ENCODE measurements at places on chromosomes 11 and 22.

DNA sequence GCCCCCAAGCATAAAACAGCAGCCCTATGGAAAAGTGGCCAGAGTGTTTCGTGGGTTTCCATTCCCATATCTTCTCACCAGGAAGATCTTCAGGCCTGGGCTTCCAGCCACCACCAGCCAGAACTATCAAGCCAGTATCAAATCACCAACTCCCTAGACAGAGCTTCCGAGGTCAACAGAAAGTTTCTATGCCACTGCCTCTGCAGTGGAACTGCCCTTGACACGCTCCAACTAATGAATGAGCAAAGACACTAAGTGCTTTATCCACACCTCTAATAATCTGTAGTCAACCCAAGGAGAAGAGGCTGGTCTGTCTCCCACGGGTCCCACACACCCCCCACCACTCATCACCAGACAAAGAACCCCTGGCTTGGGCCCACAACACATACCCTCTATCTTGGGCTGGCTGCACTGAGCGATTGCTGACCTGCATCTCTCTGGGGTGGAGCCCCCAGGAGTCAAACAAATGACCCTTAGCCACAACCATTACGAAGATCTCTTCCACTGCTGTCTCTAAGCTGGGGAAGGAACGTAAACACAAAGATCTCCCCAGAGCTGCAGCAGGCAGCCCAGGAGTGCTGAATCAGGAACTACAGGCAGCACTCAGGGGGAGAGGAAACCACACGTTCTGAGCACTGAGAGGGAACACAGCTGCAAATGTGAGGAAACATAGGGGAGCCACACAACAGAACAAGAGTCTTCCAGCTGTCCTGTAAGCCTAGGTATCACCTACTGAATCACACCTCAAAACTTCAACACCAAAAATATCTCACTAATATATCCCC is 9.7 kb downstream of the OR5AN1 start:
- no peak for DNase-seq

DNA sequence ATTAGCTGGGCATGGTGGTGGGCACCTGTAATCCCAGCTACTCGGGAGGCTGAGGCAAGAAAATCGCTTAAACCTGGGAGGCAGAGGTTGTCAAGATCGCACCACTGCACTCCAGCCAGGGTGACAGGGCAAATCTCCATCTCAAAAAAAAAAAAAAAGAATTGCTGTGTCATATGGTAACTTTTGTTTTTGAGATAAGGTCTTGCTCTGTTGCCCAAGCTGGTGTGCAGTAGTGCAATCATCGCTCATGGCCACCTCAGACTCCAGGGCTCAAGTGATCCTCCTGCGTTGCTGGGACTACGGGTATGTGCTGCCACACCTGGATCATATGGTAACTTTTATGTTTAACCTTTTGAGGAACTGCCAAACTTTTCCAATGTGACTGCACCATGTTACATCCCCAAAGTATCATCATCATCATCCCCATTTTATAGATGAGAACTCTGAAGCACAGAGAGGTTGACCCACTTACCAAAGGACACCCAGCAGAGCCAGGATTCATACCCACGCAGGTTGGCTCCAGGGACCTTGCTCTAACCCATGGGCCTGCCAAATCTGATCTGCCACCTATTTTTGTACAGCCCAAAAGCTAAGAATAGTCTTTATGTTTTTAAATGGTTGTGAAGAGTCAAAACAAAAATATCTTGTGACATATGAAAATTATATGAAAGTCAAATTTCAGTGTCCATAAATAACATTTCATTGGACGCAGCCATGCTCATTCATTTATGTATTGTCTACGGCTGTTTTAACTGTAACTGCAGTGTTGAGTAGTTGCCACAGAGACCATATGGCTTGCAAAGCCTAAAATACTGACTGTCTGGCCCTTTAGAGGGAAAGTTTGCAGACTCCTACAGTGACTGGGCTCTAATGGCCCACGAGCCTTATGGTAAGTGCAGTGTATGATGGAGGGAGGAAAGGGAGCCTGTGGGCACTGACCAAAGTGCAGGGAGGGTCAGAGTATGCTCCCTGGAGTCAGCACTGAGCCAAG is 45.3 kb downstream of the GDPD5 start:
- DNase-seq, result no peak

GRCh38 chr11:114679505-114679904 is 1.2 kb downstream of the NXPE2 start:
- no peak for DNase-seq

DNA sequence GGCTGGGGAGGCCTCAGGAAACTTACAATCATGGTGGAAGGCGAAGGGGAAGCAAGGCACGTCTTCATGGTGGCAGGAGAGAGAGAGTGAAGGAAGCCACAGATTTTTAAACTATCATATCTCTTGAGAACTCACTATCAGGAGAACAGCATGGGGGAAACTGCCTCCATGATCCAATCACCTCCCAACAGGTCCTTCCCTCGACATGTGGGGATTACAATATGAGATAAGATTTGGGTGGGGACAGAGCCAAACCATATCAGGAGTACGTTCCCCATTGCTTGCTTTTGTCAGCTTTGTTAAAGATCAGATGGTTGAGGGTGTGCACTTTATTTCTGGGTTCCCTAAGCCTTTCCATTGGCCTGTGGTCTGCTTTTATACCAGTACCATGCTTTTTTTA is 53.7 kb upstream of the E2F8 start:
- no peak for DNase-seq

- DNase-seq, result peak; percentile 87
Measured at GRCh38 chr22:27407369-27407985, 394.1 kb downstream of the MN1 start.

DNA sequence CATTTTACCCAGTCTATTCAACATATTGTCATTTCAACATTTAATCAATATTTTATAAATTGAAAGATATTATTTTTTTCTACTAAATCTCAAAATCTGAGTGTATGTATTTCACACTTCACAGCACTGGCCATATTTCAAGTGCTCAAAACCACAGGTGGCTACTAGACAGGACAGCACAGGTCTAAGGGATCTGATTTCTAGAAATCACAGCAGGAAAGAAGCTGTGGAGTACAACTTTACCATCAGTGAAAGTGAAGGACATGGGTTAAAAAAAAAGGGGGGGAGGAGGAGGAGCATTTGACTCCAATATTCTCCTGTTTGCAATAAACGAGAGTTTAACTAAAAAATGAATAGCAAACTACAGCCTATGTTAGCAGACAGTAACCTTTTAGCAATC is 4.5 kb downstream of the PRDM10 start:
- DNase-seq, result no peak

DNA sequence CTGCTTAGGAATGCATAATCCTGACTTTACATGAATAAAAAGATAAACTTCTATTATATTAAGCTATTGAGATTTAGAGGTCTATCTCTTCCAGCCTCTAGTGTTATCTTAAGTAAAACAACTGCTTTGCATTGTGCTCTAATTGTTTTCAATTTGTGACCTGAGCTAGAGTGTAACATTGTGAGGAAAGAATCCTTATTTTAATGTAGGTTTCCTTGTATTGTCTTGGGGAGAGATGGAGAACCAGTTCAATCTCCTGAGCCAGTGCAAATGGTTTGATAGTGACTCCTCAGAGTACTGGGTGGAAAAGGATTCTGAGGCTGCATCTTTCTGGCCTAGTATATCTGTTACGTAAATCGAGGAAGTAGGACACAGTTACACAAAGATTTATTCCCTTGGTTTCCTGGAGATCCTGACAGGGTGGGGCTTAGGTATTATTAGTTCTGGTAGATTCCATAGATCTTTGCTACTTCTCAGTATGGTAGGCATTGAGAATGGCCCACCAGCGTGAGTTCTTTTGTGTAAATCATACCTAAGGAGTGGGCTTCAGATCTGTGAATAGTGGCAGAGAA is 683.5 kb upstream of the CCDC179 start:
- no peak for DNase-seq

All from NCI-H526 treated with DMSO at 0.1 percent for 48 hours (cell line).